Astrocyte (in vitro differentiated cells and primary cell): ENCODE measurements at places on chromosomes 1 and 21. TPM values are rescaled to one million over a fixed set of nuclear protein-coding genes. Genes with fewer than 3 reads are reported as not detected.

Gene CCDC30
- 2.2 and 2.5 TPM in 2 replicates for total RNA-seq

Gene LCE3E
- total RNA-seq, result not detected in 2 replicates

Gene RIPPLY3
- total RNA-seq, result not detected in 2 replicates

Gene TEX35
- not detected in 2 replicates for total RNA-seq

Gene NBPF26
- 20.8 and 24.6 TPM in 2 replicates for total RNA-seq
